ENCODE measurements at places on chromosomes 16 and 17. TPM values are rescaled to one million over a fixed set of nuclear protein-coding genes. Genes with fewer than 3 reads are reported as not detected.

CIBAR2 gene
- not detected for total RNA-seq

KRT33A gene
- total RNA-seq: not detected

SCNN1B gene
- total RNA-seq: not detected

SDK2 gene
- 29.3 TPM for total RNA-seq

SAMD14 gene
- 0.19 TPM for total RNA-seq

AOC2 gene
- total RNA-seq: 2.5 TPM

TEDC2 gene
- 17.8 TPM for total RNA-seq

CDRT15L2 gene
- total RNA-seq: not detected
